Globus pallidus (tissue), 1 donor: ENCODE measurements at places on chromosomes 1 and 21.
A peak's percentile ranks its signal among the peaks of the same experiment; 100 is the strongest.

- no peak for DNase-seq
Measured at GRCh38 chr21:38959692-38960061, 153.9 kb downstream of the ETS2 start.

GRCh38 chr1:14844356-14844755 lies 245.9 kb downstream of the KAZN start:
- no peak for DNase-seq

GRCh38 chr21:33948096-33948950 lies 32.7 kb upstream of the ATP5PO start:
- peak; percentile 73 for DNase-seq

GRCh38 chr1:2179283-2180013 lies 15.1 kb downstream of the FAAP20 start:
- no peak for DNase-seq

DNA sequence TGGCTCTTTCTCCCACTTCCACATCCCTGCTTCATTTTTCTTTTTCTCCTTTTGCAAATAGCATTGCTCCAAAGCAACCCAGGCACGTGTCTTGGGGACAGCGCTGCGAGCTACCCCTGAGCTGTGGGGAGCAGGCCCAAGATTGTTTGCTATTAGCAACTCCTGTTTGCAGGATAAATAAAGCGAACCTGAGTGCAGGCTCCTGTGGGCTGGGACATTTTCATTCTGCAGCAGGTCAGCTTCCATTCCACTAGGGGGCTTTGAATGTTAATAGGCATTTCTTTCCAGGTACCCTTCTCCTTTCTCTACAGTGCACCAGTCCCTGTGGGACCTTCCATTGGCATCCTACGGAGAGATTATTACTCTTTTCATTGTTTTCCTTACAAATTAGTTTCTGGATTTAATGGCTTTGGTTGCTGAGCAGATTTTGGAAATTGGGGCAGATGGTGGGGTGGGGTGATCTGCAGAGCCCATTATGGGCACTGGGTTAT lies 54.0 kb downstream of the OLFML3 start:
- no peak for DNase-seq

- peak; percentile 93 for DNase-seq
Measured at GRCh38 chr1:234978397-234979295, 150.0 kb downstream of the TOMM20 start.

GRCh38 chr1:20609541-20609940 lies 20.6 kb downstream of the CDA start:
- no peak for DNase-seq

DNA sequence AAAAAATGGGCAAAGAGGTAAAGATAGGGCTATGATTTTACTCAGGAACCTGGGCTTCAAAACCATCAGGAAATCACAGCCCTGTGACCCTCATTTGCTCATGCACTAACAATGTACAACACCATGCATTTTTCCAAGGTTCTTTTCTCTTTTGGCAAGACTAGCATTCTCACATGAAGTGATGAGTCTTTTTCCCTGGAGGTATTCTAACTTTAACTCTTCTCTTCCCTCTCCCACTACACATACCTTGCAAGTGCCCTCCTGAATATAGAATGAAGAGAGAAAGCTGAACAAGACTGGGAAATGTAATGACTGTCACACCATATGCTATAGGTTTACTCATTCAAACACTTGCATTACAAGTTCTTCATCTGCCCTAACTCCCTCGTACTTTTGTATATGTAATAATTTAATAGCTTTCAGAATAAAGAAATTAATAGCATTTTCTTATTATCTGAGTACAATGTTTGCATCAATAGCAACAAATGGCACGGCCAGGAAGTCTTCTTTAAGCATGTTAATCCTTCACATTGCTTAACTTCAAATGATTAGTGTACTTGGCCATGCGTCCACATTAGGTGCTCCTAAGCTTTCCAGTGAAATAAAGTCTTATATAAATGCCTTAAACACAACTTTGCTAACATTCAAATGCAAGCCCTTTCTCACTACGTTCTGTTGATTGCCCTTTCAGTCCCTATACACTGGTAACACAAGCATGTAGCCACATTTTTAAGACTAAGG lies 1.8 kb downstream of the NIBAN1 start:
- DNase-seq, result no peak

DNA sequence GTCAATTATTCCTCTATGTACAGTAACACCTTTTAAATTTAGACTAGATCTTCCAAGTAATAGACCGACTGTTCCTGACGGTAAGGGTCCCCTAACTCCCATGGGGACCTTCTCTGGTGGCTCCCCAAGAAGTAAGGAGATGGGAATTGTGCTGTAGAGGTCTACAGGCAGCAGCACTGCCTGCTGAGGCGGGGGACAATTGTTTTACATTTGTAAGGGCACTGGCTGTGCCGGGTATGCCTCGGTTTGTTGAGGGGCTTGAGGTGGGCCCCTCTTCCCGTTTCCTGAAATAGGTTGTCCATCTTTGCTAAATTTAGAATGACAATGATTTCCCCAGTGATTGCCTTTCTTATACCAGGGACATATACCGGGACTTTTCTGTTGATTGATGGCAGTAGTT lies 13.1 kb upstream of the L1TD1 start:
- no peak for DNase-seq

GRCh38 chr1:175630076-175630475 lies 113.3 kb downstream of the TNR start:
- DNase-seq, result no peak

DNA sequence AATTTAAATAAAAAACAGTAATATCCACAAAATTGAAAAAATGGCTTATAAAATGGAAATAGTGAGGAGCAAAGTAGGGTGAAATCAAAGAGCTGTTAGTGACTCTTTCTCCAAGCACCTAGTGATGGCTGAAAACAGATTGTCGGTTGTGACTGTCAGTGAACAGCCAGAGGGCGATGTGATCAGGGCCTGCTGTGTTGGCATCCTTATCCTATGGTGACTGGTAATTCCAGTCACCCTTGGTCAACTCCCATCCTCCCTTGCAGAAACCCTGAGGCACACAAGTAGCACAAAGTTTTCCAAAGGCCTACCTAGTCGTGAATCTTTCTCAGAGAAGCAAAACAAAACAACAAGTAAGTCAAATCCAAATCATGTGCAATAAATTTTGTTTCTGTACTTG lies 599.8 kb upstream of the CXADR start:
- DNase-seq, result no peak

- DNase-seq, result no peak
Measured at GRCh38 chr1:8217011-8217711, 100.8 kb upstream of the SLC45A1 start.

DNA sequence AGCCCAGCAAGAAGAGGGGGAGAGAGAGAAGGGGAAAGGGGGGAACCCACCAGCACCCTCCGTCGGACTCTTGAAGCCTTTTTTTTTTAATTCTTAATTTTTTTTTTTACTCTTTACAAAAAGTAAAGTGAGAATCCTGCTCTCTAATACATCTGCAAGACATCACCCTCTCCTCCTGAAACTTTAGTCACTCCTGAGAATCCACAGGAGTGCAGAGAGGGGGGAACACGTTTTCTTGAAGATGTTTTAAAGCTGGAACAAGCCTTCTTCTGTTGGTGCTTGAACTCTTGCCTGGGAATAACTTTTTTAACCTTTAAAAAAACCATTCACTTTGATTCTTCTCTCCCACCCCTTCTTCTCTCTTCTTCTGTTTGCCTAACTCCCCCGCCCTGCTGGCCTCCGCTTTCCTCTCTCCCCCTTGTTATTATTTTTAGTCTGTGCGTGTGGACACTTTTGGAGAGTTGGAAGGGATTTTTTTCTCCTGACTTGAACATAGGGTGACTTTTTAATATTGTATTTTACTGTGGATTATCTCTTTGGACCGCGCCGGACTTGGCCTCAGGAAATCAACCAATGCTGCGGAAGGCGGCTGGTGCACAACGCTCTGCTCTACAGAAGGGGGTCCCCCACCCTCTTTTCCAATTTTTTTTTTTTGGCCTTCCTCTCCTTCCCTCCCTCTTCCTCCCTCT lies 383 bp upstream of the PRRX1 start:
- DNase-seq, result no peak

- no peak for DNase-seq
Measured at GRCh38 chr1:181448461-181448860, 34.9 kb upstream of the CACNA1E start.

- no peak for DNase-seq
Measured at GRCh38 chr21:22292144-22292543, 1293.9 kb downstream of the NCAM2 start.

DNA sequence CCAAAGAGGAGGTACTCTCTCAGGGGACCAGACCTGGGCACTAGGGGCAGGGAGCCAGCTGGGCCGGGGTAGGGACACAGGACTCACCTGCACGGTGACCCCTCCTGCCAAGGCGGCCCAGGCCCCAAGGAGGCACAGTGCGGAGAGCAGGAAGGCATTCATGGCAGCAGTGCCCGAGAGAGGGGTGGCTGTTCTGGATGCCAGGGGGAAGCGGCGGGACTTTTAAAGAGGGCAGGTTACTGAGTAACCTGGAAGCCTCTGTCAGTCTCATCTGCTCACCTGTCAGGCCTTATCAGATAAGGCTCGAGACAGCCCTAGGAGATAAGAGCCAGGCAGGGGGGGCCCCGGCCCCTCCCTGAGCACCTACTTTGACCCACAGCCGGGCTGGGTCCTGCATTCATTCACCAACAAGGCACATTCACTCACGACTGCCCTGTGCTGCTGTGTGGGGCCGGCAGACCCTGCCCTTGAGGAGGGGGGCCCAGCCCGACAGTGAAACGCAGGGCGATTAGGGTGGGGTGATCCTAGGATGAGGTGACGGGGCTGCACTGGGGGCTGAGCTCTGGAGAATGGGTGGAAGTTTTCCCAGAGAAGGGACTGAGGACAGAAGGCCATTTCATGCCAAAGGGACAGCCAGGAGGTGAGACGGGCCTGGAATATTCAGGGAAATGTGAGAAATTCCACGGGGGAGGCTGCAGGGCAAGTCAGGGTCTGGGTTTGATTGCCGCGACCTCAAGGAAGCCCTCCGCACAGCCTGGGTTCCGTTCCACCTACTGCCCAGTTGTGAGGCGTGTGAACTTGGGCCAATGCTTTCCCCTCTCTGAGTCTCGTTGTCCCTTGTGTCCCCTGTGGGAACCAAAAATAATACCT lies at the start of gene GUCA2A:
Gene GUCA2A, minus strand, starts transcription at position 195 of the 870 bp plus-strand sequence. Its CDS starts 33 bp downstream, at position 162.
- no peak for DNase-seq

DNA sequence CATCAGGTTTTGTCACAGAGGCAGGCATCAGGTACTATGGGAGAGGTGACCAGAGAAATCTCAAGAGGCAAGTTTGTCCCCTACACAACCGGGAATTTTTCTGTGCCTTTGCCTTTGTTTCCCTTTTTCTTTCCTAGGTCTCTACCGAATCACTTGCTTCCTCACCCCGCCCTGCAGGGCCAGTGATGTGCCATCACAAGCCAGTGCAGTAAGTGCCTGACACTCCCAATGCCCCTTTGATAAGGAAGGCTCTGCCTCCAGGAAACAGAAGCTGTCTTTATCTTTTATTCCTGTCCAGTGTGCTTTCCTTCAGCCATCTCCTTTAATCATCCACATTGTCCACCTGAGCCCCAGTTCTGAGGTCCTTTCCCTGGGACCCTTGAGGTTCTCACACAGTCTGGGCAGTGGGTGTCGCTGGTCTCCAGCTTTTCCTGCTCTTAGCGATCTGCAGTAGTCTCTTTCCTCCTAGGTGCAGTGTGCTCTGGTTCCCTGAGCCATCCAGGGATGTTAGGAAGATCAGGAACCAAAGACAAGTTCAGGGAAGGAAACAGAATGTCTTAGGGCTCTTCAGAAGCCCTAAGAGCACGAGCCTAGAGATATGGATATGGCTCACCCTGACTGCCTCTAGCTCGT lies 36.6 kb downstream of the GJA5 start:
- no peak for DNase-seq

DNA sequence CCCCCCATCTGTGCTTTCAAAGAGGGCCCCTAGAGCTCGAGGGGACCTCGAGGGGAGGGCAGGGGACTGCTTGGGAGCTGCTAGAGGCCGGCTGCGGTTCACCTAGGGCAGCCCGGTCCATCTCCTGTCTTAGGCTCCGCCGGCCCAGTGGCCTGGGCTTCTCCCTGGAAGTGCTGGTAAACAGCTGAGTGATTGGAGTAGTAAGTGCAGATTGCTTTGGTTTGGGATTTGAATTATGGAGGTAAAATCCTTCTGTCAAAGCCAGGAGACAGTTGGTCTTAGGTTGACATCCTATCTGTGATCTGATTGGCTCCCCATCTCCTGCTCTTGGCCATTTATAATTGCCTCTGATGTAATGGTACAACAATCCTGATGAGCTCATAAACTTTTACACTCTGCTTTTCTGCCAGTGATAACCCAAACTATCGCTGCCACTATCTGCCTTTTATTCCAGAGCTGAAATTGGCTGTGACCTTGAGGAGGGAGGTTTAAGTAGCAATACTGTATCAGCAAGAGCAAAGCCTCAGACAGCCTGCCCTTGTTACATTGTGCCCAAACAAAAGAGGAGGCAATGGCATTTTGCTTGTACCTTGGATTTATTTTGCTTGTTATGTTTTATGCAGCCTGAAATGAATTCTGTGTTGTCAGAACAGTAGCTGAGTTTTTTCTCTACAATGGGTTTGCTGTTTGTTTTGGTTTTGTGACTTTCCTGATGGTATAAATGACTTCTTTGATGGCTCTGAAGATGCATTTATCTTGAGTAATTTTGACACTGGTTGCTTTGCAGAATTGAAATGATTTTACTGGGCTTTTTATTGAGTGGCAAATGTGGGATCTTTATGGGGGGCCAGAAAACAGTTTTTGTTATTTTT lies 2.4 kb downstream of the ARID1A start:
- peak; percentile 84 for DNase-seq

DNA sequence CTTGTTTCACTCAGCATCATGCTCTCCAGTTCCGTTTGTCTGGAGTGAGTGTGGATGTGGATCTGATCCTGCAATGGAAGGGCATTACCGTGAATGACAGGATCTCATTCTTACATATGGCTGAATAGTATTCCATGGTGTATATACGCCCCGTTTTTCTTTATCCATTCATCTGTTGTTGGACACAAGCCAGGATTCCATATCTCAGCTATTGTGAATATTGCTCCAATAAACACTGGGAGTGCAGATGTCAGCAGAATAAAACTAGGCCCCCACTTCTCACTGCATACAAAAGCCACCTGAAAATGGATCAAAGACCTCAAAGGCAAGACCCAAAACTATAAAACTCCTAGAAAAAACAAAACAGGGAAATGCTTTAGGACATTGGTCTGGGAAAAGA lies 120.3 kb upstream of the TMPRSS2 start:
- no peak for DNase-seq

DNA sequence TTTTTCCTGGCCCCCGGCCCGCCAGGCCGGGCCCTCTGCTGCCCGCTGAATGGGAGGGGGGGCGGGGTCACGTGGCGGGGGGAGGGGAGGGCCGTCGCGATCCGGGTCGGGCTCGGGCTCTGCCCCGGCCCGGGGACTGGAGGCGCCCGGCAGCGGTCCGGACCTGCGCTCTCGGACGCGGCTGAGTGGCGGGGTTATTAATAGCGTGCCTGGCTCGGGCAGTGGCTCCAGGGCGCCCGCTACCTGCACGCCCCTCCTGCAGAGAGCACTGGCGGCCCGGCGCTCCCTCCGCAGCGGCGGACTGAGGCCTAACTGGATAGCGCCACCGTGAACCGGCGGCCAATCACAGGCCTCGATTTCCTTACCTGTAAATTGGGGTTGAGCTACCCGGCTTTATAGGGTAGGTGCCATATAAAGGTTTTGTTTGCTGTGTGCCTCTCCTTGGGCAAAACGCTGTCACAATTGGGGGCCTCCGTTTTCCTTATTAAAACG lies 28.1 kb downstream of the AHDC1 start:
- peak; percentile 48 for DNase-seq

GRCh38 chr1:68454534-68454933 lies 4.8 kb upstream of the RPE65 start:
- no peak for DNase-seq

GRCh38 chr1:205576011-205576410 lies 55.8 kb downstream of the ELK4 start:
- no peak for DNase-seq

GRCh38 chr1:109091839-109092193 lies 1.3 kb downstream of the TMEM167B start:
- no peak for DNase-seq
